ENCODE measurements at places on chromosomes 16 and 17.

DNA sequence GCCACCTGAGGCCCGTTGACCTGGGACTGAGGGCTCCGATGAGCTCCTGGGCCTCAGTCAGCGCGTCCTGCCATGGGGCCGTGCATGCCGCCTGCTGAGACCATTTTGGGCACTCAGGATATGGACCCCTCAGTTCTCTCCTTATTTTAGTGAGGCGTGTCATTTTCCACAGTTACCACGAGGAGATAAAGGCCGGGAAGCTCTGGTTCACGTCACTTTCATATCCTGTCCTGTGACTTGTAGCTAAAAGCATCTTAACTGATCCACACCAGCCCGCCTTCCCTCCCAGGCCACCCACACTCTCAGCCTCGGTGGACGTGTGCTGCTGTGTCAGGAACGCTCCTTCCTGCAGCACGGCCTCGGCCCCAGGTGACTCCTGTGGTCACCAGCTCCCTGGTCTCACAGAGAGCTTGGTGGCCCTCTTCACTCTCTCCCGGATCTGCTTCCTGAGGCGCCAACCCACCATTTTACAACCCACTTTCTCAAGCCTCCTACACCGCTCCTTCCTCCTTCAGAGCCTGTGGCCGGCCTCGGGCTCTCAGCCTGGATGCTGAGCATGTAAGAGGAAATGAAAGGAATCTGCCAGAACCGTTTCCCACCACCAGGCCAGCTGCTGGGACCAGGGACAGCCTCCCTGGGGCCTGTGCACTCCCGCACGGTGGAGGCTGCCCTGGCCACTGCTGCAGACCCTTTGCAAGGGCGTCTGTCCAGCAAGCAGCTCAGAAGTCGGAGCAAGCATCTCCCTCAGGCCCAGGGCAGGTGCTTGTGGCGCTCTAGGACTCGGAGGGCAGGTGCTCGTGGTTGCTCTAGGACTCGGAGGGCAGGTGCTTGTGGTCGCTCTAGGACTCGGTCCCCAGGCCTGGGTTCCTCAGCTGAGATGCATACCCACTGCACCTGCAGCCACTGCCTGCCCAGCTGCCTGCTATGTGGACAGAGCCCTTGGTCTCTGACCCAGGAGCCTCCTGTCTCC, 23.9 kb upstream of the FASN start:
- no peak for DNase-seq

GRCh38 chr17:8479431-8479947, 43.8 kb downstream of the NDEL1 start:
- no peak for DNase-seq

GRCh38 chr17:28864991-28865849, 10.4 kb downstream of the ERAL1 start:
- no peak for DNase-seq

GRCh38 chr17:8785547-8786413, 13.4 kb downstream of the MFSD6L start:
- peak; percentile 14 for DNase-seq

DNA sequence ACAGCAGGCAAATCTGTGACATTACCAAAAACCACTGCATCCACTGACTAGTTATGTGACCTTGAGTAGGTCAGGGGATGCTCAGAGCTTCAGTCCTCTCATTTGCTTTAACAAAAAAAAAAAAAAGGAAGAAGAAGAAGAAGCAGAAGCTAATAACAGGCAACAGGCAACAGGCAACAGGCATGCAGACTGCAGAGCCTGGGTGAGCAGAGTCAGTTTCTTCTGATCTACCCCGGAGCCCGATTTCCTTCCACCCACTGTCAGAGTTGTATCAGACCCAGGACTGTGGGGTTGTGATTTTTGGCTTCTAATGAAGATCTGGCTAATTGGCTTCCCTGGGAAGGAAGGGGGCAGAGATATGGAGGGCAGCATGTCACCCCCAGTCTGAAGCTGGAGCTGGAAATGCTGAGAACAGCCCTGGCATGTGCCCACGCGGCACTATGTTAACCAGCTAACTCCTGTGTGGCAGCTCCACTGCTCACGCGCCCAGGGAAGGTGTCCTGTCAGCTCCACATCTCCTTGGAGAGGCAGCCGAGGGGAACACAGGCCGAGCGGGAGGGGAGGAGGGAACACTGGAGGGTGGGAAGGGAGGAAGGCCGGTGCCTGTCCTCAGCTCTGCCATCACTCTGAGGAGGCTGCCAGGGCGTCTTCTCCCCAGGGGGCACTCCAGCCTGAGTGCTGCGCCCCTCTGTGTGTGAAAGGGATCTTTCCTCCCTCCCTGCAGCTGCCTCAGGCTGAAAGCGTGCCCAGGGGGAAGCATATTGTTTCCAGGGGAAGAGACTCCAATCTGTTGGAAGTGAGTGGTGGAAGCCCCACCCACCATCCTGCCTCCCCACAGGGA, 17.6 kb downstream of the SRCIN1 start:
- no peak for DNase-seq

DNA sequence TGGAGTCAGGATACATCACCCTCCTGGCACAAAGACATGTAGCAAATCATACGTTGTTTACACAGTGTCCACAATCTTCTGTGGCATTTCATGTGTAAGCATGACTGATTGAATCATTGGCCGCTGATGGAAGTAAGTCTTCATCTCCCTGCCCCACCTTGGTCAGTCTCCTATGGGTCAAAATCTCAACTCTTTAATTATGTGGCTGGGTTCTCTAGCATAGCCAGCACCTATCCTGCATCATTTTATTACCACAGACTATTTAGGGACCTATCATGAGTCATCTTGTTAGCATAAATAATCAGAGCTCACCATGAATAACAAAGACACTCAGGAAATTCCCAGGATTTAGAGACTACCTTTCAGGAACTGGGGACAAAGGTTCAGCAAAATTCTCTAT, 15.9 kb downstream of the TANC2 start:
- DNase-seq: no peak

- no peak for DNase-seq
Measured at GRCh38 chr17:69967910-69968411, 107.1 kb upstream of the KCNJ16 start.

- DNase-seq: peak; percentile 28
Measured at GRCh38 chr17:65099941-65100315, 37.2 kb upstream of the RGS9 start.

- no peak for DNase-seq
Measured at GRCh38 chr17:68470961-68471360, 13.7 kb upstream of the WIPI1 start.

GRCh38 chr16:53773150-53773846, 69.3 kb downstream of the FTO start:
- DNase-seq: no peak

GRCh38 chr16:11180489-11180888, 75.5 kb downstream of the SOCS1 start:
- no peak for DNase-seq

- no peak for DNase-seq
Measured at GRCh38 chr17:49890852-49891251, 43.0 kb upstream of the TAC4 start.

DNA sequence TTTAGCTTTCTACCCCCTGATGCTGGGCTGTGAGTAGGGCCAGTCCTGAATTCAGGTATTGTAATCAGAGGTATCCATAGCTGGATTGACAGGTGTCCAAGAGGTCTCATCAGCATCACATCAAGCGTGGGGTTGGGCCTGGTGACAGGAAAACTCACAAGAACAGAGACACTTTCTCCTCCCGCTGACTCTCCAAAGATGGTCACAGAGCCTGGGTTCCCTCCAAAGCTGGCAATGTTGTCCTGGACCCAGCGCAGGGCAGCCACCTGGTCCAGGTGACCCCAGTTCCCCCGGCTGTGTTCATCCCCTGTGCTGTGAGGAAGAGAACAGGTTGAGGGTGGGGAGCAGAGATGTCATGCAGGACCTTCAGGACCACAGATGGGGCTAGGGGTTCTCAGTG, 11.7 kb downstream of the CES1 start:
- DNase-seq: no peak

DNA sequence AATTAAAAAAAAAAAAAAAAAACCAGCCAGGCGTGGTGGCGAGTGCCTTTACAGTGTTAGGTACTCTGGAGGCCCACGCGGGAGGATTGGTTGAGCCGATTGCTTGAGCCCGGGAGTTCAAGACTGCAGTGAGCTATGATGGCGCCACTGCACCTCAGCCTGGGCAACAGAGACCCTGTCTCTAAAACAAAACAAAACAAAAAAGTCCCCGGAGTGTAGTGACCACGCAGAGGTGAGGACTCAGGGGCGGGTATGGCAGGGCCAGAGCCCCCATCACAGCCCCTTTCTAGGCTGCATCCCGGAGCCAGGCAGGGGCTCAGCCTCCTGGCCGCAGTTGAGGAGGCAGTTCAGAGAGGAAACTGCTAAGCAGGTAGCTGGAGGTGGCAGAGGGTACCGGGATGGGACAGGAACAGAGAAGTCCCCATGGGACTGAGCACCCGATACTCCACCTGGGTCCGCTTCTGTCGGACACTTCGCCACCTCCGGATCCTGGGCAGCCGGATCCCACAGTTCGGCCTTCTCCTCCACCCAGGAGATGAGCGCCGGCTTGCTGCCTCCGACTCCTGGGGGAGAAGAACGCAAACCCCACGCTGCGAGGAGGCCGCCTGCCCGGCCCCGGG, 800 bp downstream of the ZNF747 start:
- no peak for DNase-seq

GRCh38 chr16:69838489-69838888, 76.4 kb downstream of the WWP2 start:
- no peak for DNase-seq

GRCh38 chr17:2749058-2749783, at the start of gene CCDC92B:
TSS of gene CCDC92B (minus strand) at chr17:2749652. CDS start at chr17:2735145, 14,507 bp downstream.
- no peak for DNase-seq
